Neural progenitor cell (in vitro differentiated cells): ENCODE measurements at places on chromosomes 6 and 20. TPM values are rescaled to one million over a fixed set of nuclear protein-coding genes. Genes with fewer than 3 reads are reported as not detected.

- no peak for DNase-seq
Measured at GRCh38 chr6:138757136-138757535, 16.4 kb upstream of the CCDC28A start.

DNA sequence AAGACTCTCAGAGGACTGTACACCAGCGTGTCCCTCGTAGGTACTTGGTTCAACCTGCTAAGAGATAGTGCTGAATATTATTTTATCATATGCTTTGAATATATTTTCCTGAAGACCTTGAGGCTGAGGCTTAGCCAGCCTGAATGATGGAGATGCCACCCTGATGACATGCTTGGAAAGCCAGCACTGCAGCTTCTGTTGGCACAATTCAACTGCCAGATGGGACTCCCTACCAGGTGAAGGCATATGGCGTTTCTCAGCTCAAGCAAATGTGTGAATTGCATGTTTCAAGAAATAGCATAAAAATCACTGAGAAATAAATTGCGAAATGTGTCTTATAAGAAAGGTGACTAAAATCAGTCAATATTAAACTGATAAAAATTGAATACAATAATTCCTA lies 228.1 kb upstream of the CST7 start:
- no peak for DNase-seq

- DNase-seq = peak; percentile 84
Measured at GRCh38 chr6:11228935-11229654, 3.4 kb downstream of the NEDD9 start.

- no peak for DNase-seq
Measured at GRCh38 chr6:105318660-105319059, 84.2 kb downstream of the PREP start.

PI16 gene
- 0.06 TPM in 1 of 2 replicates, not detected in the other for total RNA-seq

GRCh38 chr20:38092260-38092857 lies 58.8 kb downstream of the RPRD1B start:
- DNase-seq = no peak

GRCh38 chr6:128526152-128526914 lies 5.9 kb upstream of the PTPRK start:
- DNase-seq = no peak

DNA sequence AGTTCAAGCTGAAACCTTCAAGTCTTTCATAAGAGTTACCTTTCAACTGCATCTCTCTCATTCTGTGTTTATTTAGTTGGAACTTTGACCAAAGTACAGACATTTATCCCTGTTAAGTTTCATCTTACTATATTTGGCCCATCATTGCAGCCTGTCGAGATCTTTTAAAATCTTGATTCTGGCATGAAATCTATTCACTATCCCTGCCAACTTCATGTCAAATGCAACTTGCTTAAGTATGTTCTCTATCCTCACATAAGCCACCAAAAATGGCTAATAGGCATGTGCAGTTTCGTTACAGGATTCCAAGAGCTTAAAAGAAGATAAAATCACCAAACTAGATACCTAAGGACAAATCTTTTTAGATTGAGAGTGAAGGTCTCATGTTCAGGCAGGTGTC lies 117.5 kb upstream of the KCNQ5 start:
- DNase-seq = no peak

DNA sequence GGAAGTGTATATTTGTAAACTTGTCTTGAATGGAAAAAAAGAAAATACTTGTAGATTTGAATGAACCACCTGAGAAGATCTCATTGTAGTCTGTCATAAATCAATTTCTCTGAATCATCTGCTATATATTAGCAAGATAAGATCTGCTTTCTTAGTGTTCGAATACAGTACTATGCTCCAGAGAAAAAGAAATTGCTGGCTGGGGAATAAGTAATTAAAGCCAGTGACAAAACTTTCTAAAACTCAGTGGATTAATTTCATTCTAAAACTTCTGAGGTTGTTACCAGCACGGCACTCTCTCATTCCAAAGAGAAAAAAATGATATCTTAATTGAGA lies 22.4 kb upstream of the MROH8 start:
- no peak for DNase-seq

DNA sequence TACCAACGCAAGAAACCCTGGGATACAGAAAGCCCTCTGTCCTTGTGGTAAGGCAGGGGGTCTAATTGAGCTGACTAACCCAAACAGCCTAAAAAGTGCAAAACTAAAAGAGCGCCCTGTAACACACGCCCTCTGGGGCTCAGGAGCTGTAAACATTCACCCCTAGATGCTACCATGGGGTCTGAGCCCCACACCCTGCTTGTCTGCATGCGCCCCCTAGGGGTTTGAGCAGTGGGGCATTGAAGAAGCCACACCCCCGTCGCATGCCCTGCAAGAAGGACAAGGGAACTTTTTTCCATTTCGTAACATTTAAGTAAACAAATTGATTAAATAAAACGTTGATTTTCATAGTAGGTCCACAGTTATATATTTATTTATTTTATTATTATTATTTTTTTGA lies 616.9 kb upstream of the MAN1A1 start:
- peak; percentile 39 for DNase-seq

GRCh38 chr6:69792292-69792691 lies 4.5 kb downstream of the LMBRD1 start:
- no peak for DNase-seq

DNA sequence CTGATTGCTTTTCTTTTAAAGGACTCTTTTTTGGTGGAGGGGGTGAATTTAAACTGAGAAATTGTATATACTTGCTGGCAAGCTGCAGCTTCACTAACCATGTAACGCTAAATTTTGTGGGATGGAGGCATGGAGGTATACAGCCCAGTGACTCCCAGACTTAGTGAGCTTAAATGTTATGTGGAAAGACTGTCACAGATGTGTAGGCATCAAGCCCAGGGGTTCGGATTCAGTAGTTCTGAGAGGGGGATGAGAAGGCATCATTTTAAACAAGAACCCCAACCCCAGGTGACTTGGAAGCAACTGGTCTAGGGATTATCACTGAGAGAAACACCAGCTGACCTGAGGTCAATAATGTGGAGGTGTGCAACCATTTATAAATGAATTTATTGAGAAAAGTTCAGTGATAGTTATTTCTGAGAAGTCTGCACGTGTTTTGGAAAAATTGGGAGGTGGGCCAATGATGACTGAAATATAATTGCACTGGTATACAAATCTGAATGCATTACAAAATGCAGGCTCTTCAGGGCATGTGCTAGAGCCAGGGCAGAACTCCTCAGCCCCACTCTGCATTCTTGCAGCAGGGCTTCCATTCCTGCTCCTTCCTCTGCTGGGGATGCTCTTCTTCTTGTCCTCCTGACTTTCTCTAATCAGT lies 26.9 kb downstream of the RFPL4B start:
- no peak for DNase-seq

GRCh38 chr6:108581932-108582475 lies 21.3 kb downstream of the FOXO3 start:
- DNase-seq = no peak
